NCI-H1105 (cell line): ENCODE measurements at places on chromosomes 2 and 18.
A peak's percentile ranks its signal among the peaks of the same experiment; 100 is the strongest.

GRCh38 chr2:24409700-24410556, 49.6 kb upstream of the ITSN2 start:
- DNase-seq: peak; percentile 46

DNA sequence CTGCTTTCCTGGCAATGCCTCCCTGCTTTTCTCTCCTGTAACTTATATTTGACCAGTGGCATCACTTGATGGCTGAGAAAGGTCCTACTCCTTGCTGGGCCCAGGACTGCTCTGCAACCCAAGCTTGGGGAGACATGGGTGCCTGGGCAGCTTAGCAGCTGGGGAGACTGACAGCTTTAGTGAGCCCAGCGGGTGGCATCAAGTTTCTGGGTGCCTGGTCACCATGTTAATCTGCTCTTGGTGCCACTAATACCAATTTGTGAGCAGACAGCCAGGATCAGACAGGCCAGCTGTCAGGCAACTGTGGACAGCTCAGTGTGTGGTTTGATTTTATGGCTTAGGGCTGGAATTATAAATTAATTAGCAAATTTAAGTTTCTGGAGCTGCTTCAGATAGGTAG, 144.8 kb upstream of the GLI2 start:
- no peak for DNase-seq

DNA sequence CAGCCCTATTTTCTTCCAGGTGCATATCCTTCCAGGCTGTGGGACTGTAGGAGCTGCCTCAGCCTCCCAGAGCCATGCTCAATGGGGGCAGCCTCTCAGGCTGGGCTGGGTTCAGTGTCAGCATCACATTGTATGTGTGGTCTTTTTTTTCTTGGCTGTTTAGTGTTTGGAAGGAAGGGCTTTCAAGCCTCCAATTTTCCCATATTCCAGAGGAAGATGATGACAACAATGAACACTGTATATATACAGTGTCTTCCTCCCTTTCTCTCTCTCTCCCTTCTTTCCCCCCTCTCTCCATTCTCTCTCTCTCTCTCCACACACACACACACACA, 326.4 kb downstream of the DYSF start:
- no peak for DNase-seq

DNA sequence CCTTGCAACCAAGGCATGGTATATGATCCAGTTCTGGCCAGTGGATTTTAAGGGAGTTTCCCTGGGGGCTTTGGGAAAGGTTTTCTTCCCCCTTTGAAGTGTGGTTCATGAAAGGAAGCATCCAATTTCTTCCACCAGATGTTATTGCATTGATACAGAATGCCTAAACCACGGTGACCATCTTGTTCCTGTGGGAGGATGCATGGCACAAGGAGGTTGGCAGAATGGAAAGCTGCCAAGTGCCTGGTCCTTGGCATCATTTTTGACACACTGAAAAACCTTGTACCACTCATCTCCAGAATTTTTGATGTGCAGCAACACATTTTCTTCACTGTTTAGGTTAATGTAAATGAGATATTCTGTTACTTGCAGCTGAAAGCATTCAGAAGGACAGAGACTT, 55.2 kb upstream of the CXCR4 start:
- no peak for DNase-seq

DNA sequence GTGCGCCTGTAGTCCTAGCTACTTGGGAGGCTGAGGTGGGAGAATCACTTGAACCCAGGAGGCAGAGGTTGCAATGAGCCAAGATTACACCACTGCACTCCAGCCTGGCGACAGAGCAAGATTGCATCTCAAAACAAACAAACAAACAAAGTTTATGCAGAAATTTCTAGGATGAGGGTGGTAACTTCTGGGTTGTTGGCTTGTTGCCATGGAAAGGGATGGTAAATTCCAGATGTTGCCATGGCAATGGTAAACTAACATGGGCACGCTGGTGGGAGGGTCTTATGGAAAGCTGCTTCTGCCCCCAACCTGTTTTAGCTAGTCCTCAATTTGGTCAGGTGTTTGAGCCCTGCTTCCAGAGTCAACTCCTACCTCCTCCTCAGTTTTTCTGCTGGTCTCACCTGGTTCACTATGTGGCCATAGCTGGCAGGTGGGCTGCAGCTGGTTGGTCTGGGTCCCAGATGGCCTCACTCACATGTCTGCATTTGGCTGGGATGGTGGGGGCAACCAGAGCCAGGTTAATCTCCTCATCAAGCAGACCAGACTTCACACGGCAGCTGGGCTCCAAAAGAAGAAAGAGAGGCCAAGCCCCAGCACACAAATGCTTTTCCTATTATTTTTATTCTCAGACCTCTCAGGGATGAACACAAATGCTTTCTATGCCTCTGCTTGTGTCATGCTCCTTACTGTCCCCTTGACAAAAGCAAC, 26.6 kb upstream of the TEX44 start:
- DNase-seq: no peak

GRCh38 chr2:149617476-149617875, 29.9 kb upstream of the MMADHC start:
- DNase-seq: no peak
